ENCODE measurements at places on chromosomes 3 and 15.

- DNase-seq = no peak
These were observed 636.4 kb upstream of the DPPA4 start for GRCh38 chr3:109973733-109974132.

- no peak for DNase-seq
These were observed 49.1 kb downstream of the AMOTL2 start for GRCh38 chr3:134325061-134325705.

- DNase-seq = no peak
These were observed 509.3 kb upstream of the PPP2R3A start for GRCh38 chr3:135456108-135456790.

DNA sequence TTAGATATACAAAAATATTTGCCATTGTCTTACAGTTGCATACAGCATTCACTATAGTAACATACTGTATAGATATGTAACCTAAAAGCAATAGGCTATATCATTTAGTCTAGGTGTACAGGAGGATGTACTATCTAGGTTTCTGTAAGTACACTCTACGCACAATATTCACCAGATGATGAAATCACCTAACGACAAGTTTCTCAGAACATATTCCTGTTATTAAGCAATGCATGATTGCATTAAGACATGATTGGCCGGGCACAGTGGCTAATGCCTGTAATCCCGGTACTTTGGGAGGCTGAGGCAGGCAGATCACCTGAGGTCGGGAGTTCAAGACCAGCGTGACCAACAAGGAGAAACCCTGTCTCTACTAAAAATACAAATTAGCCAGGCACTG, 14.5 kb upstream of the PRKCI start:
- DNase-seq = no peak

GRCh38 chr3:193772422-193772763, 179.4 kb downstream of the OPA1 start:
- DNase-seq = no peak

DNA sequence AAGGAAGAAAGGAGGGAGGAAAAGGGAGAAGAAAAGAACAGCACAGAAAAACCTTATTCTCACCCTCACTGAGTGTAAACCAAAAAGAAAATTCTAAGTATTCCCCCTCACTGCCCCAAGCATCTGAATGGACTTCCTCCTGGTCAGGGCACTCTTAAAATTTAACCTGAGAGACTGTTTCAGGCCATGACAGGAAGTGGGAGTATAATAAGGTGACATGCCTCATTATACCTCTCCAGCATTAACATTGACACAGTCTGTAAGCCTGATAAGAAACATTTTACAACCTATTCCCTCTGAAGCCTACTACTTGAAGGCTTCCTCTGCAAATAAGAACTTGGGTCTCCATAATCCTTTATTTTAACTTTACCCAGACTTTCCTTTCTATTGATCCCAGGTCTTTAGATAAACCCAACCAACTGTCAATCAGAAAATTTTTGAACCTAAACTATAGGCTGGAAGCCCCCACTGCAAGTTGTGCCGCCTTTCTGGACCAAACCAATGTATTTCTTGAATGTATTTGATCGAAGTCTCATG, 41.7 kb downstream of the SLCO2A1 start:
- DNase-seq = no peak

DNA sequence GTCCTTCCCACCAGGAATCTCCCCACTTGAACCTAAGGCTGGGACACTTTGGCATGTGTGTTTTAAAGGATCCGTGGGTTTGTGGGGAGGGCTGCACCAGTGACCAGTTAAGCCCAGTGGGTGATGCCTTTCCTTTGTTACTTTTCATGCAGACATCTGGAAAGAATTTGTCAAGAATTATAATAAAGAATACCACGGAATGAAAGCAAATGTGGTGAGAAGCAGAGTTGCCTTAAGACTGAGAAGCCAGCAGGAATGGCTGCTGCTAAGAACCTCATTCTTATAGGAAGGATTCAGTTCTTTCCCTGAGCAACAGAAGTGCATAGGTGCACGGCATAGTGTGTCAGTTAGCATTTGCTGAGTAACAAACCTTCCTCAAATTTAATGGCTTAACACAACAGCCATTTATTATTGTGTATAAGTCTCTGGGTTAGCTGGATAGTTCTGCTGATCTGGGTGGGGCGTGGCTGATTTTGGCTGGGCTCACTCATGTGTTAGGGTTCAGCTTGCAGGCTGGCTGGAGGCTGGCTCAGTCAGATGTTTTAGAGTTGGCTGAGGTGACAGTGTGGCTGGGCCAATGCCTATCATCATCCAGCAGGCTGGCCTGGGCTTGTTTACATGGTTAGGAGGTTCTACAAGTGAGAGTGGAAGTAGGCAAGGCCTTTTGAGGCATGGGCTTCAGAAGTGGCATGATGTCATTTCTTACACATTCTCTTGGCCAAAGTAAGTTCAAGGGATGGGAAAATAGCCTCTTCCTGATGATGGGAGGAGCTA, 262.7 kb upstream of the CTDSPL start:
- no peak for DNase-seq

- peak; percentile 36 for DNase-seq
These were observed 260.7 kb downstream of the ULK4 start for GRCh38 chr3:41701191-41701698.

DNA sequence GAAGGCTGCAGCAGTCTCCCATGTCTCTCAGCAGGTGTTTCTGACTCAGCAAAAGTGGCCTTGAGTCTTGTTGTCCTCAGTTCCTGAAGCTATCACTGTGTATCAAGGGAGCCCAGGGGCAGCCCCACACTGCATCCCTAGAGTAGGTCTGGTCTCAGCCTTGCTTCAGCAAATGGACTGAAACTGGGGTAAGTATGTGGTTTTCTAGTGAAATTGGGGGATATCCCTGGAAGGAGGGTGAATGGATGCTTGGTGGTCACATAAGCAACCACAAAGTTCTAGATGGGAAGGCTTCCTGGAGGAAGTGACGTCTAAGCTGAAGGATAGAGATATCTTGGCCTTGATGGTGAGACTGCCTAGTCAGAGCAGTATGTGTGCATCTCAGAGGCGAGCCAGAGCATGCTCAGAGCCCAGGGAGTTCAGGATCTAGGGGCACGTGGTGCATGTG, 38.4 kb downstream of the TMEM158 start:
- no peak for DNase-seq

DNA sequence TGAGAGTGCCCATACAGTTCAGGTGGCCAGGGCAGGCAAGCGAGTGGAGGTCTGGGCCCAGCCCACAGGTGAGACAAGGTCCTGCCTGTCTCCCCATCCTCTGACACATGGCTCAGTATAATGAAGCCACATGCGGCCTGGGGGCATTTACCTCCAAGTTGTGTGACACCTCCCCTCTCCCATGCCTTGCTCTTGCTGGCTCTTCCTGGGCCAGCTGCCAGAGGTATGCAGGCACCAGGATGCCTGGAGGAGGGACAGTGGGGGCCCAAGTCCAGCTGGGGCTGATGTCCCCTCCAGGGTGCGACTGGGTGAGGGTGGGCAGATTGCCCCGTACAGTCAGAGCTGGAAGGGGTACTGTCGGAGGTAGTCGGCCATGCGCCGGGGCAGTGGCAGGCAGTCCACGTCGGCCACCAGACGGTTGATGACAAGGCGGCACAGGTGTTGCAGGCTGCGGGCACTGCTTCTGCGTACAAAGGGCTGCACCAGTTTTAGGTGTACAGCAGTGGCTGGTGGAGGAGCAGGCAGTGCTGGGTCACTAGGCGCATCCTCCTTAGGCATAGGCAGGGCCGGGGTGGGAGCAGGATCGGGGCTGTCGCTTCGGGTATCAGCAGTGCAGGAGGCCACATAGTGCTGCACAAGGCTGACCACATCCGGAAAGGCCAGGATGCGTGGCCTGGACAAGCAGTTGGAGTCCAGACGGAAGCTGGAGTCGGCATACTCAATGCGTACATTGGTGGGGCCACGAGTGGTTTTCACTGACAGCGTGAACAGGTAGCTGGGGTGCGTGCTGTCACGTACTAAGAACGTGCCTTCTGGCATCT, 4.1 kb downstream of the CISH start:
- DNase-seq = no peak

- no peak for DNase-seq
These were observed 96.0 kb upstream of the FAM174B start for GRCh38 chr15:92751528-92751927.

- peak; percentile 80 for DNase-seq
These were observed 62.7 kb downstream of the PDE8A start for GRCh38 chr15:85044251-85044853.

DNA sequence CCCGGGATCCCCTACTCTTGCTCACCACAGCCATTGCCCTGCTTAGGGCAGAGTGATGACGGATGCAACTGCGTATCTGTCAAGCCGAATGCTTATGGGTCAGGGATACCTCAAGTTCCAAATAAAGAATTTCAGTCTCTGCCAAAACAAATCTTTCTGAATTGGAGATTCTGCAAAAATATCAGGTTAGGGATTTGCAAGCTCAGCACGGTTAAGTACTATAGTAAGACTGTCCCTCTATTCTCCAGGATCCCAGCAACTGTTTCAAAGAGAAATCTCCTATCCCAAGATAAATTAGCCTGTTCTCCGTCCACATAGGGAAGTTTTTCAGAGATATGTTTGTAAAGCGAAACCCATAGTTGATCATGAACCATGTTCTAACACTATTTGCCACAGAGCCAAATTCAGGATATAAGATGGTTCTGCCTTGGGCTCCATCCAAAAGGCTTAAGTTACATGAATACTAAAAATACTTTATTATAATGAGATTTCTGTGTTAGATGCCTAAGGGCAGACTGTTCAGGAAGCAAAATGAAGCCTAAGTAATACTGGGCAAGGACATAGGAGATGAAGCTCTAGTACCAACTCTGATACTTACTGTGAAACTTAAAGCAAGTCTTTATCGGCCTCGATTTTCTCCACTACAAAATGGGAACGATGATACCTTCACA, 100.1 kb upstream of the LPP start:
- DNase-seq = no peak

DNA sequence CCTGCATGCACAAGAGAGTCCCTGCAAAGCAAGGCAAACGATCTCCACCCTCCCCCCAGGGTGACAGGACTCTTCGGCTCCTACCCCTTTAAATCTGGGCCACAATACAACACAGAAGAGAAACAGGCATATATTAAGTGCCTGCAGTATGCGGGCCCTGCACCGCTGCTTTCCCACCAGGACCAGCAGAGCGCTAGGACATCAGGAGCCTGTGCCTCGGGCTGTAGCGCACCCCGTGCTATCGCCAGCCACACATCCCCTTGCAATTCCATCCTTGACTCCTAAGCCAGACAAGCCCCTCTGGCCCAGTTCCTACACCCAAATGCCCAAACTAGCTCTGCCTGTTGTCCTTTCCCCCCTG, 4.1 kb downstream of the GALNT15 start:
- DNase-seq = no peak

DNA sequence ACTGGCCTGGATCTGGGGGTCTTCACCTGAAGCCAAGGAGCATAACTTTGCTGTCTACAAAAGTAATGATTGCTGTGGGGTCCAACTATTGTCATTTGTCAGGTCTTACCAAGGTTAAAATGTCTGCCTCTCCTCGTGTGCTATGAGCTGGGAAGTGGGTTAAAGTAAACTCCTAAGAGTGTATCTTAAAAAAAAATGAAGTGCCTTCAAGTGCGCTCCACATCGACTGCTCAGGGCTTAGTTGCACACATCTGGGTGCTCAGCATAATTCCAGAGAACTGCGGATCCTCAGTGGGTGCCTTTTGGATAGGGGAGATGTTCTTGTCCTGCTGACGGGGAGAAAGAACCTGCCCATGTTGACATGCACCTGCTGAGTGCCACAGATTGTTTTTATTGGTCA, 40.9 kb downstream of the EFCAB12 start:
- no peak for DNase-seq

DNA sequence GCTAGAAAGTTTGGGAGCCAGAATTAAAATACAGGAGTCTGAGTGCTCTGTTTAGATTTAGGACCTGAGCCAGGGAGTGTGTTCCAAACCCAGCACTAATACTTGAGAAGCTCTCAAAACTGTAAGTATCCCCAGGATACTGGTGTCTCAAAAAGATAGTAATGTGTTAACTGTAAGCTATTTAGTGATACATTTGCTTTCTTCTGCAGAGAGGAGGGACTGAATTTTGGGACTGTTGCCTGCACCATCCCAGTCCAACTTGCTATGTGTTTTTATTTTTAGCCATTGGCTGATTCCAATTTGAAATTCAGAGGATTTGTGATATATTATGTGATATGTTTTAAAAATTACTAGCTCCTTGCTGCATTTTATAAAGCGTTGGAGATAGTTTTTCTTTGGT, 31.5 kb downstream of the UBE2E1 start:
- no peak for DNase-seq

- no peak for DNase-seq
These were observed 110.2 kb downstream of the ANP32A start for GRCh38 chr15:68710536-68710935.

- peak; percentile 6 for DNase-seq
These were observed 164.2 kb upstream of the SEMA6D start for GRCh38 chr15:47552978-47553608.

- no peak for DNase-seq
These were observed 88.8 kb upstream of the ARHGEF3 start for GRCh38 chr3:56890448-56891091.

DNA sequence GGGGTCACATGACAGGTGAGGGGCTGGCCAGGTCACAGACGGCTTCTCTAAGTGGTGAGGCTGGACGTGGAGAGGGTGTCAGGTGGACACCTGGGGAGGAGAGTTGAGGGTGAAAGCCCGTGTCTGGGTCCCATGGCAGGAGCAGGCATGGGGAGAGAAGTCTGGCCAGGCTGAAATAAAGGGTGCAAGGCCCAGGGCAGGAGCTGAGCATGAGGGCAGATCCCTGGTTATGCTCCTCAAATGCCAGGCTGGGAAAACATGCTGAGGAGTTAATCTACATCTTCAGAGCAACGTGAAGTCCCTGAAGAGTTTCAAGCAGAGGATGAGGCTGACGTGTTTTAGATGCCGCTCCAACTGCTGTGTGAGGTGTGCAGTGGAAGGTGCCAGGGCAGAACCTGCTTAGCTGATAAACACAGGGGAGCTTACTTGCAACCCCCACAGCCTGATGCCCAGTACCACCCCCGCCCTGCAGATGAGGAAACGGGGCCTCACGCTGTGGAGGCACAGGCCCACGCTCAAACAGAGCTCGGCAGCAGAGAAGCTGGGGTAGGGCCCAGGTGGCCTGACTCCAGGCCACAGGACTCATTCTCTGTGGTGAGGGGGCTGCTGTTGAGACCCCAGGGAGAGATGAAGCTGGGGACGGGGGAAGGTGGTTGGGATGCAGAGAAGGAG, 40.5 kb downstream of the HCN4 start:
- no peak for DNase-seq

- no peak for DNase-seq
These were observed 36.2 kb downstream of the GLB1 start for GRCh38 chr3:33060609-33061337.

DNA sequence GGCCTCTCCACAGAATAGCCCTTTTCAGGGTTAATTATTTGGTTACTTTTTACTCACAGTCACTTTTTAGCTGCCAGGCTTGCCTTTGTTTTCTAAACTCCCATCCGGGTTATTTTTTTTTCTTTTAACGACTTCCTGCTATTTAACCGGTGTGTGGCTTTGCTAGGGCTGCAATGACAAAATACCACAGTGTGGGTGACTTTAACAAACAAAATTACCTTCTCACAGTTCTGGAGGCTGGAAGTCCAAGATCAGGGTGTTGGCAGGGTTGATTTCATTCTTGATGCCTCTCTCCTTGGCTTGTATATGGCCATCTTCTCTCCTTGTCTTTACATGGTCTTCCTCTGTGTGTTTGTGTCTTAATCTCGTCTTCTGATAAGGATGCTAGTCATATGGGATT, 91.5 kb downstream of the IL1RAP start:
- DNase-seq = no peak
